ENCODE measurements at places on chromosomes 3 and 15.

DNA sequence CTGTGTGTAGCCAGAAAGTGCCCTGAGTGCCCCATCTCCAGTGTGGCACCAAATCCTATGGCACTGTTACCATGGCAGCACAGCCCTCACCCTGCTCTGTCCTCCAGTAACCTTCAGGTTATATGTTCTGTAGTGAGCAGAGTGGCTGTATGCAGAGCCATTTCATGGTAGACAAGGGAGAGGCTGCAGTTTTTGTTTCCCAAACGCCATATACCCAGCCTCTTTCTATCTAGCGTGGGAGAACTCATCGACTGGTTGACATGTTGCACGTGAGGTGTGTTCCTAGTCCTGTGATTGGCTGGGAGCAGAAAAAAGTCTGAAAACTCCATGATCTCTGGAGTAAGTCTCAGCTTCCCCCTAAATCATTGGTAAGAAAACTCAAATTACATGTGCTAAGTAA lies 2.0 kb downstream of the SIDT1 start:
- DNase-seq = no peak

GRCh38 chr3:15316998-15317435 lies 15.4 kb downstream of the SH3BP5 start:
- DNase-seq = no peak

DNA sequence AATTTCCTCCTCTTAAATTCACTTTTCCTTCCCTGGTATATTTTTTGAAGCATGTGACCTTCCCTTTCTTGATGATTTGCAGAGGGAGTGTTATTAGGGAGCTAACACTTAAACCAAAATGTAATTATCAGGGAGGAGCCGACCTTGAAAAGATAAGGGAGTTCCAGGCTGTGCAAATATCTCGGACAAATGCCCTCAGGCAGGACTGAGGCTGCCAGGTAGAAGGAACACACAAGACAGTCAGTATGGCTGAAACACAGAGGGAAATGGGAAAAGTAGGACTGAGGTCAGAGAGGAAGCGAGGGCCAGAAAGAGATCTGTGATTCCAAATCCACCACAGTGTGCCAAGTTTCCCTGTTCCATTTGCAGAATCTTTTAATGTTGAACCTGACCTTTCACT lies 221.0 kb downstream of the CNTN3 start:
- no peak for DNase-seq

DNA sequence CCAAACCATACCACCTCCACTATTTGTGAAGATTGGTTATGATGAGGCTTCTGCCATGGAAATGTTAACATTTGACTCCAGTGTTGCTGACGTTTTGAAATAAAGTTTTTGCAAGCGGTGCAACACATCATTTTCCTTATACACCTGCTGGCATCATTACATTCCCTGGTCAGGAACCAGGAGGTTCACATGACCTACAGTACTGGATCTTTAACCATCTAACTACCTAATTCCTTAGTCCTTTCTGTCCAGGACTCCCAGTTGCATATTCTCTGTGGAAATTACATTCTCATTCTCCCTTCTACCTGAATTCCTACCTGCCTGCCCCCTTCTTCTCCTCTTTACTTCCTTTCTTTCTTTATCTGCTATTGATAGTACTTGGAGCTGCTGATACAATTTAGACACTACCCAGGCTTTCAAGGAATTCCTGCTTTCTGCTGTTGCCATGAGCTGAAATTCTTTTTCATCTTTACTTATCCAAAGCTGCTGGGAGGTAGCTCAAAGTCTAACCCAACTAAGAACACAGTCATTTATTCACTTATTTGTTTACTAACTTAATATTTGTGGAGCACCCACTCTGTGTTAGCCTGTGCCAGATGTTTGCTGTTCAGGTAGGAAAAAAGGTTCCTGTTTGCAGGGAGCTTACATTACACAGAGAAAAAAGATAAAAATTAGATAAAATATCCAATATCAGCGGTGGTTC lies 144.2 kb downstream of the EDEM1 start:
- no peak for DNase-seq

DNA sequence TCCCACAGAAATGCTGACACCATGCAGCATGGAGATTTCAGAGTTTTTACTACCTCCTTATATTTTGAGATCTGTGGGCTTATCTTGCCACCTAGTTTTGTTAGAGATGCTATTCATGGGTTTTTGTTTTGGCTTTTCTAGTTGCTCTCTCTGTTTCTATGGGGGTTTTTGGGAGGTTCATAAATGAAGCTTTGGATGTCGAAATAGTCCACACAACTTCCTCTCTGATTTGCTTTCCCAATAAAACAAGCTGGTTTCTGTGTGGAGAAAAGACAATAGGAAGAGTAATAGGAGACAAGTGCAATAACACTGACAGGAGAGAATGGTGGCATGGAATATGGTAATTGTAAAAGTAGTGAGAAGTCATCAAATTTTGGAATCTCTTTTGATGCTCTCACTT lies 106.8 kb upstream of the GPR149 start:
- no peak for DNase-seq

- no peak for DNase-seq
Measured at GRCh38 chr3:116579840-116580239, 129.7 kb upstream of the TUSC7 start.

- DNase-seq = peak; percentile 62
Measured at GRCh38 chr3:155102329-155102728, 22.2 kb downstream of the MME start.

DNA sequence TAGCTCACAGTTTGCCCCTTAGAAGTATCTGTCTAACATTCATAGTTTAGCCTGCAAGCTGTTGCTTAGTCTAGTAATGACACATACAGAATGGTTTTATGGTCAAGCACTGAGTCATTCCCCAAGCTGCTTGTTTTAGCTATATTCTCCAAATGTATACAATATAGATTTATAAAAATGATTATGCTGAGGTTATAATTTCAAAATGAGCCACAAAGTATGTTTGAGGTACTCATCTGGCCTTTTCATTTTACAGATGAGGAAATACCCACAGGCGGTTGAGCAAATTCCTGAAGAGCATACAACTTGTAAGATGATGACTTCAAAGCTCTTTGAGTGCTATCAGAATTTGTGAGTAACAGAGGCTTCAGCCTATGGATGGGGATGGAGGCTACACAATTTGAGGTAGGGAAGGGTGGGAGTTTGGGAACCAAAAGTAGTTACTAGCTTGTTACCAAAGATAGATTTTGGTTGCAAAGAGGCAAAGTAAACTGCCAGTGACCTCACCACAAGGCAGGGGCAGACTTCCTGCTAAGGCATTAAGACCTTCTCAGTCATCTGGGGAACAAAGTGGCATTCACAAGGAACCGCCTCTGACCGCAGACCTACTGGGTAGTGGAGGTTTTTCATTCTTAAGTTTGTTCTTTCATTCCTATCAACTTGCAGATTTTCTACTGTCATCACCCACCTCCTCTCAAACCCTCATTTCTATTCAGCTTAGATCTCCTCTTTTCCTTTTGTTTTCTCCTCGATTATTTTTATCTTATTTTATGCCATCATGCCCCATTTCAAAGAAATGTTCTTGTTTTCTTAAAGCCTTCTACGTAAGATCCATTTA lies 257.2 kb upstream of the NECTIN3 start:
- DNase-seq = peak; percentile 94

DNA sequence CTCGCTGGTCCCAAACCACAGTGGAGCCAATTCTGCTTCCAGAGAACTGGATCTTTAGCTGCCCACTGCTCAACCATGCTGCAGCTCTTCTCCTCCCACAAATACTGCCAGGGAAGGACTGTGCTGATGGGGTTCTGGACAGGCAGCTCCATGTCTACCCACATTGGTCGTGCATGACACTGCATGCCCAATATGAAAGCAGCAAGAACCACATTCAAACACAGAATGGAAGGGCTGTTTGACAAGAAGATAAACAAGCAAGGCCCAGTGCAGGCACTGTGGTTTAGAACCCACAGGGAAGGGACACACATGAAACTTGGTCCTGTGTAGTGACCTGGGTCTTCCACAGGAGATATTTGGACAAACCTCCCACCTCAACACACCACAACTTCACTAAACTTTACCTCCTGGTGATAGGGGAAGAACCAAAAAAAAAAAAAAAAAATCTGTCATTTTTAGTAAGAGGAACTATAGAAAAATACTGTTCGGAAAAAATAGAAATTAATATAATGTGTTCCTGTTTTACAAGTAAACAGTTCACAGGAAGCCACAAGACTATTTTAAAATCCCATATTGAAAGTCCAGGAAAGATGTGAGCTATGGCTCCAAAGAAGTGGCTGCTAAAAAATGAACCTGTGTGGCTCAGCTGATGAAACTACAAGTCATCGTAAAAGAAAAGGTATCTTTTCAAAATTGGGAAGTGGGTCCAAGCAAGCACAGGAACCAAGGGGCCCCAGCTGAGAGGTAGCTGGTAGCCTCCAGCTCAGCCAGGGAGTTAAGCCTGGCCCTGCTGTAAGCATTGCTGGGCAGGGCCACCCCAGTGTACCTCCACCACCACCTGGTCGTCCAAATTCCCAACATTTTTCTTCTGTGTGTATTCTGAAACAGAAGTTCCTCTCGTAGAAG lies 77.7 kb upstream of the ACAN start:
- no peak for DNase-seq

DNA sequence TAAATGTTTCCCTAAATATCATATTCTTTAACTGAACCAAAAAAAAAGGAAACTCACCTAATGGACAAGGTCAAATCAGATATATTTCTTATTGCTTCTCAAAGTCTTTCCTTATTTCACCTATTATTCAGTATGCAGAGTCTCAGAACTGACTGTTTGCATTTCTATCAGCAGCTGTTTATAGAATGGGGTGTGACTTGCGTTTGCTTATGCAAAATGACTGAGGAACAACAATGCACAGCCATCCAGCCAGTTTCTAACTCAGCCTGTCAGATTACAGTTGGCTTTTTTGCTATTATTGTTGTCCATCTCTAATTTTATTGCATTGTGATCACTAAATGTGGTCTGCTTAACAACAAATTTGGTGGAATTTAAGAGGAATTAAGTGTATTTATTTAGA lies 40.7 kb downstream of the RAB27A start:
- no peak for DNase-seq

Data from HS-27A (cell line).